Left ventricle myocardium superior (tissue), 1 donor: ENCODE measurements at places on chromosomes 12 and 14. TPM values are rescaled to one million over a fixed set of nuclear protein-coding genes. Genes with fewer than 3 reads are reported as not detected.
A peak's percentile ranks its signal among the peaks of the same experiment; 100 is the strongest.

SNRPF gene
- total RNA-seq: 11.4 TPM

KRT71 gene
- not detected for total RNA-seq

AICDA gene
- total RNA-seq: not detected

EIF4B gene
- total RNA-seq: 513 TPM

IFNG-AS1 gene
- total RNA-seq: not detected

GARIN6 gene
- not detected for total RNA-seq

SPIC gene
- not detected for total RNA-seq

CFAP54 gene
- total RNA-seq: 0.10 TPM

CLEC7A gene
- 2.8 TPM for total RNA-seq

VSIG10 gene
- total RNA-seq: 12.6 TPM

MFAP5 gene
- total RNA-seq: 29.1 TPM

P2RX2 gene
- not detected for total RNA-seq

RABGGTA gene
- total RNA-seq: 19.4 TPM

PLCZ1 gene
- not detected for total RNA-seq

OGFOD2 gene
- 15.4 TPM for total RNA-seq

DNA sequence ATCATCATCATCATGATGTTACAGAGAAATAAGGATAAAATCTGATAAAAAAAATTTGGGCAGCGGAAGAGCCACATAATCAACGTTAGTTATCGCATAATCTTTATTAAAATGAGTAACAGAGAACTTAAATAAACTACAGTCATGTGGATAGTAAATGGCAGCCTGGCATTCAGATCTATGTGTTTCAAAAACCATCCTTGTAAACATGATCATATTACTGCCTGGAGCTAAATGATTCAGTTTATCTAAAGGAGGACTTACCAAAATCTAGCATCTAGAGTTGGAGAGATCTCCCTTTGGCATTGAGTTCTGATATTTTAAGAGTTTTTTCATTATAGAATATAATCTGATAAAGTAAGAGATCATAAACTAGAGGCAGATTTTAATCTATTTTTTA is 200.1 kb upstream of the MGAT4C start:
- no peak for DNase-seq

- DNase-seq: peak; percentile 30
These were observed 245.9 kb upstream of the ARID2 start for GRCh38 chr12:45483571-45483970.

- DNase-seq: no peak
These were observed 9.1 kb upstream of the NKX2-8 start for GRCh38 chr14:36591482-36591881.

DNA sequence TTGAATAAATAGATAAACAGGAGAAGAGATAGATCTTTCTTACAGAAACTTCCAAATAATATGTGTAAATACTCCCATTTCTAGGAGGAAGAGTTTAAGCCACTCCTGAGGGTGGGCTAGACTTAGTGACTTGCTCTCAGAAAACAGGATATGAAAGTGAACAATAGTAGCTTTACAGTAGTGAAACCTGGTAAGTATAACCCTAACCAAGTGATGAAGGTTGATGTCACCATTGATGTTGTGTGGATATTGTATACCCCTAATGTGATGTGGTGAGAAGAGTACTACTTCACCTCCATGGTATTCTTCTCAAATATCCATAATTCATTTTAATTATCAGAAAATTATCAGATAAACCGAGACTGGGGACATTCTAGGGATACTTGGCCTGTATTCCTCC is 20.9 kb downstream of the AKAP6 start:
- no peak for DNase-seq

GRCh38 chr12:48182631-48183030 is 813 bp upstream of the CCDC184 start:
- DNase-seq: no peak

GRCh38 chr12:76552343-76552938 is 7.1 kb downstream of the OSBPL8 start:
- DNase-seq: no peak

GRCh38 chr12:92400006-92400405 is 254.4 kb upstream of the BTG1 start:
- no peak for DNase-seq

GRCh38 chr12:14802247-14802646 is 1.0 kb downstream of the WBP11 start:
- no peak for DNase-seq

GRCh38 chr12:113366827-113367226 is 8.4 kb downstream of the PLBD2 start:
- DNase-seq: peak; percentile 35

- DNase-seq: peak; percentile 68
These were observed 4.1 kb downstream of the CLEC2D start for GRCh38 chr12:9673404-9674225.

DNA sequence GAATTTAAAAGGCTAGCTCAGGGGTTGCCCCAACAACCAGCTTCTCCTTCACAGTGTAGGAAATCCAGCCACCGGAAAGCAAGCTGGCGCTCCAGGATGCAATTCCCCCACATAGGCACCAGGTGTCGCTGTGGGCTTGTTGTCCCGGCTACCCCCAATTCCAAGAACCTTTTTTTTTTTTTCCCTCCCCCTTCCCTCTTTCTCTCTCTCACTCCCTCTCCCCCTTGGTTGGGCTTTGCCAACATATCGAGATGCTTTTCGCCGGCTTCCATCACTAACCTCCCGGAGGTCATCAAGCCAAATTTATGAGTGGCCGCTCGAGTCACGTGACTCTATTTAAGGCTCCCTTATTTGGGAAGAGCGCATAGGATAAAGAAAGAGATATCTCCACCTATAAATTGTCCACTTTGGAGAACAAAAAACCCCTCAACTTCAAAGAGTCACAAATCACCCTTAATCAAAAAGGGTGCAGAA is at the start of gene HOXC5:
Gene HOXC5 (plus strand): TSS at position 424 of the 474 bp plus-strand sequence. CDS start 73 bp downstream, outside the sequence.
- peak; percentile 57 for DNase-seq

DNA sequence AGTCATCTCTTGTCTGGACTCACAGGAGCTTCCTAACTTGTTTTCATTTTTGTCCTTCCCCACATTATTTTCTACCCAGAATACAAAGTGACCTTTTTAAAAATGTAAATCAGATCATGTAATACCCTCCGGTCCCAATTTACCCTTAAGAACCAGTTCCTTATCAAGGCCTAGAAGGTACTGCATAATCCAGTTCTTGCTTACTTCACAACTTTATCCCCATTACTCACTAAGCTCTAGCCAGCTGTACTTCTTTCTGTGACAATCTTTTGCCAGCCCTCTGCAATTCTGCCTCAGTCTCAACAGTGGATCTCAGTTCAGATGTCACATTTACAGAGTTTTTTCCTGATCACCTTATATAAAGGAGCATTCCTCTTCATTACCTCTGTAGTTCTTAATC is 11.6 kb downstream of the RAP1B start:
- no peak for DNase-seq

GRCh38 chr14:34039428-34040047 is 88.7 kb upstream of the EGLN3 start:
- DNase-seq: no peak

GRCh38 chr12:76503957-76504356 is 55.6 kb downstream of the OSBPL8 start:
- no peak for DNase-seq

GRCh38 chr14:68307790-68308168 is 485.1 kb downstream of the ZFP36L1 start:
- no peak for DNase-seq

- DNase-seq: no peak
These were observed 12.1 kb downstream of the TRAF3 start for GRCh38 chr14:102789349-102789748.

- no peak for DNase-seq
These were observed 281.7 kb upstream of the AMIGO2 start for GRCh38 chr12:47361389-47362021.

DNA sequence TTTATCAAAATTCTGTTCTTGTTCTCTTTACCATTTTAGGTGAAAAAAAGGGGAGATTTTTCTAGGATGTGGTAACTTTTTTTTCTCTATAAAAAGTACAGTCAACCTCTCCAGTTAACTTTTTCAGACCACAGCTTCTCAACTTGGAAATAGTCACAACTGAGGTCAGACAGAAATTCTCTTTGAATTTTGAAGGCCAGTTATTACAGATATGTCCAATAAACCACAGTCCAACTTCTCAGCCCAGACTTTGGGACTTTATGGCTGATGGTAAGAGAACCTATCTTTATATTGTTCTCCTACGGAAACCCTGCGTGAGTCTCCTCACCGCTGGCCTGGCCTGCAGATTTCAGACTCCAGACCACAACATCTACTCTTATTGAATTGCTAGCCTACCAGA is 176.7 kb downstream of the DACT1 start:
- DNase-seq: no peak

GRCh38 chr14:23896609-23897153 is 56.9 kb upstream of the DHRS4 start:
- no peak for DNase-seq

DNA sequence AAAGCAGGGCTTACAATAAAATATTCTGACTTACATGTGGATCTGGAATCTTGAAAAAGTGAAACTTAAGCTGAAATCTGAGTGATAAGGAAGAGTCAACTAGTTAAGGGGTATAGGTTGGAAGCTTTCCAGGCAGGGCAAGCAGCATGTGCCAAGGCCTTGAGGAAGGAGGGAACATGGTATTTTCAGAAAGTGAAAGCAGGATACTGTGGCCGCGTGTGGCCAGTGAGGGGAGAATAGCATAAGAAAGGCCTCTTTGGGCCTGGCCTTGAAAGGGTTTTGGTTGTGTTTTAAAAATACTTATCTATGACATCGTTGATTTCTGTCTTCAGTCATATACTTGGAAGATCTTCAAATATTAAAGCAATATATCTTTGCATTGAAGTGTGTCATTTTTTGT is 213.4 kb downstream of the AKAP6 start:
- DNase-seq: peak; percentile 35

GRCh38 chr14:99806836-99807235 is 13.6 kb downstream of the EML1 start:
- DNase-seq: no peak

- DNase-seq: no peak
These were observed 15.5 kb downstream of the XPOT start for GRCh38 chr12:64419696-64420095.

DNA sequence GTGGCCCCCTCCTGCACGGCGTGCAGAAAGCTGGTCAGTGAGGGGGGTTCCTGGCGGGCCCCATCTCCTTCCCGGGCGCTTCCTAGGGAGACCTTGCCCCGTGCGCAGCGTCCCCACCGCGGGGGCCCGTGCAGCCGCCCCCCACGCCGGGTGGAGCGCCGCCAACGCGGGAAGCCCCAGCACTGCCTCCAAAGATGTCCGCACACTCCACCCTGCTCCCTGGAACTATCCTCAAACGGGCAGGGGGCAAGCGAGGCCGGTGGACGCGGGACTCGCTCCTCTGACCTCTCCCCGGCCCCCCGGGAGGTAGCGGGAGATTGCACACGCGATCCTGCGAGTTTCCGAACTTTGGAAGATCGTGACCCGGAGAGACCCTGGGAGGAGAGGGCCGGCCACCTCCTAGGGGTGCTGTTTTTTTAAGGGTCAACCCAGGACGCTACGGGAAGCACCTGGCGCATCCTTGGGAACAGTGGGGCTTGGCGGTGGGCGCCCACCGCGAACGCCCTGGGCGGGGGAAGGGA is 1.5 kb upstream of the FZD10 start:
- no peak for DNase-seq

GRCh38 chr12:132806857-132807256 is 21.8 kb downstream of the GOLGA3 start:
- DNase-seq: no peak

DNA sequence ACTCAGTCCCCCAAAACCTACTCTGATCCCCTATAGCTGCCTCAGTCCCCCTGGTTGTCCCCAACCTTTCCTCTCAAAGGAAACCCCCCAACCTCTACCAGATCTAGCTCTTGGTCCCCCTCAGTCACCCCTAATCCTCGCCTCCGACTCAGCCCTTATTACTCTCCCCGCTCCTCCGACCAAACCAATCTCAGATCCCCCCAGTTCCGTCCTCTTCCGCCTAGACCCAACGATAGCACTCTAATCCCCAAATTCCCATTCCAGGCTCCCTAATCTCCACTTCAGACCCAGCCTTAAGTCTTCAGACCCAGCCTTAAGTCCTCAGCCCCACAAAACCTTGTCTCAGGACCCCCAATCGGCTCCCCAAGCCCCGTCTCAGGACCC is 612 bp downstream of the VPS37B start:
- no peak for DNase-seq
